NCI-H2081 treated with DMSO at 0.1 percent for 48 hours (cell line): ENCODE measurements at places on chromosomes 1 and 21.

- no peak for DNase-seq
These were observed 1.3 kb downstream of the WDR47 start for GRCh38 chr1:109040627-109040988.

- DNase-seq, result no peak
These were observed 255.5 kb upstream of the LRRC7 start for GRCh38 chr1:69312055-69312732.

DNA sequence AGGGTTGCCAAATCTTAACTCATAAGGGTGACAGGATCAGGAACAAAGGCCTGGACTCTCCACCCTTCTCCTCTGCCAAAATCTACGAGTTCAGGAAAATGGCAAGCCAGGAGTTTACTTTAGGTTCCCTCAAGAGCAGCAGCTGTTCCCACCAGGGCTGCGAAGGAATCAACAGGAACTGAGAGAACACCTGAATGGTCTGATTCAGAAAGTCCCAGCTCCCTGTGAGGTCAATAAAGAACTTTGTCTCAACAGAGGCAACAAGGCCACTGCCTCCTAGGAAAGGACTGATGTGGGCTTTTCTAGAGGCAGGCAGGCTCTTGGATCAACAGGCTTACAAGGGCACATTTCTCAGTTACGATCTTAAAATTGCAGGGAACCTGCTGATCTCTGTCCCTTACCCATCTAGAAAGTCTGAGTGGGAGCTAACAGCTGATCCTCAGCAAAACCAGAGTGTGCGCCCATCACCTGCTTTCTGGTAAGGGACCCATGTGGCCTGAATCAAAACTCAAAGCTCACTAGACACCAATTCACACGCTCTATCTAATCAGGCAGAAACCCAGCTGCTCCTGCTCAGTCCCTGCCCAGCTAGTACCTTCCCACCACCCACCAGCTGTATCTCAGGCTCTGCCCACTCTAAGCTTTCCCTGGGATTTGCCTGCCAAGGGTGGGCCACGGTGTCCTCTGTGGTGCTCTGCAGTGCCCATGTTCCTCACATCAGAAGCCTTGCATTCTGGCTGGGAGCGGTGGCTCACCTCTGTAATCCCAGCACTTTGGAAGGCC is 83.1 kb downstream of the CAPZB start:
- no peak for DNase-seq

DNA sequence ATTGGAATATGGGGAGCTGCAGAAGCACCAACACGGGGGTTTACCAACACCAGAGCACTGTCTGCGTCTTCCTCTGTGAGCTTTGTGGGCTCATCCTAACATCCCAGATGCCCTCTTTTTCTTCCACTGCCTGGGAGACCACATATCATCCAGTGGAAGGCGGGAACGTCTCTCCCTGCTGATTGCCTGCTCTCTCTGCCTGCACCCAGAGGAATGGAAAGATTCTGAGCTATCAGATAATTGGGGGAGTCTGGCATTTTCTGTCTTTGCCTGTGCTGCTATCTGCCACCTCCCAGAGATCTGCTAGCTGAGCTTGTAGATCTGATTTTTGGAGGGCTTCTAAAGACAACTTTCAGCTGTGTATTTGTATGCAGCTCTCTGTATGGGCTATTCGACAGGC is 166.2 kb upstream of the PLXNA2 start:
- DNase-seq, result no peak

- peak; percentile 67 for DNase-seq
These were observed at the start of gene SELENBP1 for GRCh38 chr1:151372058-151372934. SELENBP1 (minus strand) TSS chr1:151372705; CDS start chr1:151372641, 64 bp downstream.

DNA sequence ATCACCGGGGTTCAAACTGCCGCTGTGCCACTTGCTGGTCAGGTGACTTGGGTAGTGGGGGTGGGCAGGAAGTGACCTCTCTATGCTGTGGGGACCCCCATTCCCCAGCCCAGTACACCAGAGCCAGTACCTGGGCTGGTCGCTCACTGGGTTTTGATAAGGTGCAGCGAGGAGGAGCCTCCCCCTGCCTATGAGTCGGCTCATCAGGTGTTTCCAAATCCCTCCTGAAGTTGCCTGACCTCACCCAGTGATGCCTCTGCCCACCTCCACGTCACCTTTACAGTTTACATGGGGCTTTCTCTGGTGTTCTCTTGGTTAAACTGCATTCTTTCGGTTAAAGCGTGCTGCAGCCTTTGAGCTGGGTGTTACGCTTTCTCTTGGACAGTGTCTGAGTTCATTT is 58.2 kb downstream of the ARHGEF10L start:
- no peak for DNase-seq

DNA sequence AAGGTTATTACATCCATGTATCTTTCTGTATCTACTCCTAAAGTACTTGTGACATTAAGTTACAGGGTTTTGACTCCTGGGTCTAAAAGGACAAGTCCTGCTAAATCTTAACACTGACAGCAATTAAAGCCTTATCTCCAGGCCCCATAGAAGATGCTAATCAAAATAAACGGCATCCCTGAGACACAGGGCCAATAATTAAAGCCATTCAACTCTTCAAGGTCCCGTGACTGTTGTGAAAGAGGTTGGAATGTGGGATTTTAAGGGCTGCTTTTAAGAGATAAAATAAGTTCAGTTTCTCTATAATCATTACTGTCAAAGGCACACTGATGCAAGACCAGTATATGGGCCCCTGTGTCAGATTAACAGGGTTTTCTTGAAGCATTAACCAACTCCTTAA is 8.3 kb downstream of the DNAI4 start:
- DNase-seq, result no peak

DNA sequence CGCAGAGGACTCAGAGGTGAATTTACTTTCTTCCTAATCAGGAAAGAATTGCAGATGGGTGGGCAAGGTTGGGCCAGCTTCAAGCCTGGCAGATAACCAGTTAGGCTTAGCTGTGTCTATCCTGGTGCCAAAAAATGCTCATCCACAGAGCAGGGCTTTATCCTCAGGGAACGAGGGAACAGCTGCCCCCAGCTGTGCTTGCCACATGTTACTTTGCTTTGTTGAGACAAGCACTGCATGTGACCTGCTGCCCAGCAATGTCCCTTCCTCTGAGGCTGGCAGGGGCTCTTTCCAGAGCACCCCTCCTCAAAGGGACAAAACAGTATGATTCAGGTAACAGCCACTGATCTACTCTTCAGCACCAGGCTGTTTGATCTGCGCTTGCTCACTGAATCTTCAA is 505.1 kb upstream of the USP24 start:
- no peak for DNase-seq

- DNase-seq, result no peak
These were observed 105.8 kb upstream of the WLS start for GRCh38 chr1:68338081-68338480.

DNA sequence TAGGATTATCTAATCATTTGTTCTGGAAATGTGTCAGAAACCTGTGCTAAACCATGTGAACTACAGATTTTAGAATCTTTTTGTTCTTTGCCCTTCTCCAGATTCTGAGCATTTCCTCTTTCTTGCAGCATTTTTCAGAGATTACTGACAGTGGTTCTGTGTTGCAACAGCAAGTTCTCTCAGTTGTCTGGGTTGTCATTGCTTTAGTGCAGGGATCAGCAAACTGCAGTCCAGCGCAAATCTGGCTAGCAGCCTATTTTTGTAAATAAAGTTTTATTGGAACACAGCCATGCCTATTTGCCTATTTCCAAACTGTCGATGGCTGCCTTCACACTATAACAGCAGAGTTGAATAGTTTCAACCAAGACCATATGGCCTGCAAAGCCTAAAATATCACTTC is 66.3 kb upstream of the LRRC8D start:
- no peak for DNase-seq

- DNase-seq, result no peak
These were observed 106.5 kb upstream of the SLC2A1 start for GRCh38 chr1:43065191-43065590.

DNA sequence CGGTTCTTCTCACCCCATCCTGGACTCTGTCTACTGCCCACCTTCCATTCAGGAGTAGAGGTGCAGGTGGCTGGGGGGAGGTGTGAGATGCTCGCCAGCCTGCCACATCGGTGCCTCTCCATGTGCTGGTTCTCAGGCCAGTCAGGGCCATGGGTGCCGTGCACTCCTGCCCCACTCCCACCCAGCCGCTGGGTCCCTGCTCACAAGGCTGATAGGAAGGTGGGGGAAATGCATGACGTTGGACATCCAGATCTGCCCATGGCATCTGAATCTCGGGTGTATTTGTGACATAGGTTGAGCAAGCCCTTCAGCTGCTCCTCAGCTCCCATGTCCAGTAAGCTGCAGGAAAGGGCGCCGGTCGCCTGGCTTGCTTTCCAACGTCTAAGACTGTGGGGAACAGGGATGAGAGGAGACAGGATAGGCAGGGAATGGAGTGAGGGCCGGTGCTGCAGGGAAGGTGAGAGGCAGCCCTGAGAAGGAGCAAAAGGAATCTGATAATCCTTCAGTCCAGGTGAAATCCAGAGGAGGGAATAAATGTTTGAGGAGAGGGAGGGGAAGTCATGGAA is 11.8 kb downstream of the S100A7A start:
- no peak for DNase-seq

DNA sequence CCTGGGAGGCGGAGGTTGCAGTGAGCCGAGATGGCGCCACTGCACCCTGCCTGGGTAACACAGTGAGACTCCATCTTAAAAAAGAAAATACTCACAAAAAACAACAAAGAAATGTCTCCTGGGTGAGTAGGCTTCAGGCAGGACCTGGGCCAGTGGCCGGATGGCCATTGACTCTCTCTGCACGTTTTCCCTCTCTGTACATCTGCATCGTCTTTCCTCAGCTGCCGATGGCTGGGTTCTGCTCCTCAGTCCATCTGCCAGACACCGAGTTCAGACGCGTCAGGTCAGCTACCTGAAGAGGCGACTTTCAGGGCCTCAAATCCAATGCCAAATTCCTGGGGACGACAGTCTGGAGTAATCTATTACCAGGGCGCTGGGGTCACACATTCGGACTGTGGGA is 199.3 kb downstream of the CAMTA1 start:
- no peak for DNase-seq

DNA sequence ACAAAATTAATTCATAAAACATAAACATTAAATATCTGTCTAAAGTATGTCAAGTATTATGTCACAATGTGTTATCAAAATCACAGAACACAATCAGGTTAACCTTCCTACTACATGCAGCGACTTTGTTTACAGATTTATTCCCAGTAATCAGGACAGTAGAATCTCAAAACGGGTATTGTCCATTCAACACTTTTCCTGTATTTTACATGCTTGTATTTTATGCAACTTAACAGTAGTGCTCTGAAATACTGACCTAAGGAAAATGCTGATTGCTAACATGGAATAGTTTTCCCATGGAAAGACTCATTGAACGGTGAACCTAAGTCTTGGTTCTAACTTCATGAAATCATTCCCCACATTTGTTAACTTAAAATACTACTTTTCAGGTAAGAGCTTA is 2.3 kb downstream of the SERBP1 start:
- no peak for DNase-seq

- DNase-seq, result no peak
These were observed 67.2 kb upstream of the B3GALNT2 start for GRCh38 chr1:235571482-235571881.

DNA sequence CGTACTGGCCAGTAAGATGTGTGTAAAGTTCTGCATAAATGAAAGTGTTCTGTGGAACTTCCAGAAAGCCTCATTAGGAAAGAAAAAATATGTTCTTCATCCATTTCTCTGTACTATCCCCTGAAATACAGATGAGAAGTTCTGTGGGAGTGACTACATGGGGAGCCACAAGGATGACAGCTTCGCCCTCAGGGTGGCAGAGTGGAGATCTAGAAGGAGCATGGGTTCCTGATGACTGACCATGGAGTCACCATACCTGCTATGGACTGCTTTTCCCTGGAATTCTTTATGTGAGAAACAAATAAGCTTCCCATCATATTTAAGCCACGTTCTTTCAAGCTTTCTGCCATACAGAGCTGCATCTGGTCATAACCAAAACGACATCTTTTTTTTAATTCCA is 113.9 kb upstream of the RGS1 start:
- no peak for DNase-seq

DNA sequence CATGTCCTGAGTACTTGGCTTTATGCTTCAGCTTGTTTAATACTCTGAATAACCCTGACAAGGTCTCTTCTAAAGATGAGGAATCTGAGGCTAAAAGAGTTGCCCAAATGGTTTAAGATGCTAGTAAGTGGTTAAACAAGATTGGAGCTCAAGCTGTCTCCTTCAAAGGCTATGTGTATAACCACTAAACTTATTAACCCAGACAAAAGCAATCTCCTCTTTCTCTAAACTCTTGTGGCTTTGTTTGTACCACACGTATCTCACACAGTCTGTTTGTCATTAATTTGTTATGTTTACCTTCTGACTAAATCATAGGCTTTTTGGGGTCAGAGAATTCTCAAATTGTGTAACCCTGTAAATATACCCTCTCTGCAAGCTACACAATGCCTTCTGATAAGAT is 89.9 kb downstream of the HMCN1 start:
- DNase-seq, result no peak

DNA sequence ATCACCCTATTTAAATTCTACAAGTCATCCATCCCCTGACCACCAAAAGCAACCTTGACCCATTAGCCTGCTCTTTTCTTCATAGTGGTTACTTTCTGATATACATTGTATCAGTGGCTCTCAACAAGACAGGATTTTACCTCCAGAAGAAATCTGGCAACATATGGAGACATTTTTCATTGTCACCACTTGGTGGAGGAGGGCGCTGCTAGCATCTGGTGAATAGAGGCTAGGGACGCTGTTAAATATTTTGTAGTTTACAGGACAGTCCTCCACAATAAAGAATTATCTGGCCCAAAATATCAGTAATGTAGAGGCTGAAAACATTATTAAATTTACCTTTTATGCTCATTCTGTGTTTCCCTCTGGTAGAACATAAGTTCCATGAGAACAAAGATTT is 6.1 kb downstream of the HSPA13 start:
- no peak for DNase-seq

GRCh38 chr1:184698016-184698415 is 56.6 kb downstream of the EDEM3 start:
- no peak for DNase-seq

DNA sequence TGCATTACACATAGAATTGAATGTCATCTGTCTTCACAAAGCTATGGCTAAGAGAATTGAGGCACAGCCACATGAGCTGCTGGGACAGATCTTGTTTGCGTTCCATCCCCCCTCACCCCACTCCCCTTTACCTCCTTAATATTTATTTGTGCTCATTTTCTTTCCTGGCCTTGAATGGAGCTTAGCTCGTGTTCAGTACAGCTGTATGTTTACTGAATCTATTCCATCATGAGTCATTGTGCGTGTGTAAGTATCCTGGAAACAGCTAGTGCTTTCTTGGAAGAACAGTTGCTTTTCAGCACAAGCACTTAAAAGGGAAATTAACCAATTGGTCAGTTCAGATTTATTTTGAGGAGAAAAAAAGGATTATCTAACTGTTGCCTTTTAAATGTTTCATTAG is 14.7 kb downstream of the PROX1 start:
- peak; percentile 82 for DNase-seq

GRCh38 chr1:59142311-59143132 is 154.4 kb upstream of the FGGY start:
- DNase-seq, result no peak

GRCh38 chr1:234725177-234726132 is 115.5 kb upstream of the IRF2BP2 start:
- peak; percentile 25 for DNase-seq

GRCh38 chr21:42047821-42048613 is 23.1 kb upstream of the UMODL1 start:
- no peak for DNase-seq

- DNase-seq, result no peak
These were observed 162.8 kb upstream of the KIAA0040 start for GRCh38 chr1:175355414-175355813.

- DNase-seq, result no peak
These were observed 676 bp upstream of the PADI2 start for GRCh38 chr1:17119773-17120480.

GRCh38 chr1:116268211-116268610 is 104.8 kb upstream of the ATP1A1 start:
- no peak for DNase-seq

GRCh38 chr21:46517361-46517760 is 58.7 kb downstream of the DIP2A start:
- DNase-seq, result no peak
